ENCODE measurements at places on chromosomes 13 and 19.
A peak's percentile ranks its signal among the peaks of the same experiment; 100 is the strongest.

DNA sequence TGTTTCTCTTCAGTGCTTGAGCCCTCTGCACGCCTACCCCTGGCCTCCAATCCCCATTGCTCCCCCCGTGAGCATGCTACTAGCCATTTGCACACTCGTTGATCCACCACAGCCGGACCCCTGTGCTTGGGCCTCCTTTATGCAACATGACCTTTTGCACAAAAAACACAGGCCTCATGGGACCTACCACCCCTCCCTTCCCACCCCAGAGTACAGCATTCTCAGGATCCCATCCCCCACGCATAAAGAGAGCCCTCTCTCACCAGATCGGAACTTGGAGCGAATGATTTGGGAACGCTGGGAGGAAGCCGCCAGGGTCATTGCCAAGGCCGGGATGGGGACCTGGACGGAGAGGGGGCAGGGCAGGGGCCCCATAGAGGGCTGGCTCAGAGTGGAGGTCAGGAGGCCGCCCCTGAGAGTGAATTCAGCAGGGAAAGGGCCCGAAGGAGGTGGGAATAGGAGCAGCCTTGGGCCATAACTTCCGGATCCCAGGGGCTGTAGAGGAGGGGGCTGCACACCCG is 754 bp downstream of the MAMSTR start:
- DNase-seq = no peak

- no peak for DNase-seq
Observed at GRCh38 chr13:65834897-65835296, 1395.2 kb downstream of the PCDH9 start.

DNA sequence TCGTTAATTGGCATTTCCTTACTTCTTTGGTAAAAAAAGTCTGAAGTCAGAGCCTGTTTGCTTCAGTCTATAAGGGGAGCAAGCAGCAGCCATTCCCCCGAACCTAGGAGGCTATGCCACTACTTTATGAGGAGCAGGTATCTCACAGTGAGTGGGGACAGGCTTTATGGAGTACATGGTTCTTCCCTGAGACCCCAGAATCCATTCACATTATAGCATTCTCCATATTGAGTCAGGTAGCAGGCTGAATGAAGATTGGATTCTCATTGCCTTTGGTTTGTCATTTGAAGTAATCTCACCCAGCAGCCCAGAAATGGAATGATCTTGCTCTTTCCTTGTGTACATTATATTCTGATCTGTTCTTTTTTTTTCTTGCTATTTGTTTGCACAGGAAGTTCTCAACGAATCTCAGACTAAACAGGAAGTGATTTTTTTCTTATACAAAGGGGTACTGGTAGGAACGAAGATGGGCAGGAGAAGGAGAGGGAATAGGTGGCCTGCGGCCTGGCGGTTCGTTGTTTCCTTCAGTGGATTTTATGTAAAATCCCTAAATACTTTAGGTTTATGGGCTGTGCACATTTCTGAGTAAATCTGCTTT is 74.4 kb downstream of the ARHGAP35 start:
- no peak for DNase-seq

GRCh38 chr13:112244061-112244460 is 132.1 kb upstream of the SPACA7 start:
- DNase-seq = no peak

DNA sequence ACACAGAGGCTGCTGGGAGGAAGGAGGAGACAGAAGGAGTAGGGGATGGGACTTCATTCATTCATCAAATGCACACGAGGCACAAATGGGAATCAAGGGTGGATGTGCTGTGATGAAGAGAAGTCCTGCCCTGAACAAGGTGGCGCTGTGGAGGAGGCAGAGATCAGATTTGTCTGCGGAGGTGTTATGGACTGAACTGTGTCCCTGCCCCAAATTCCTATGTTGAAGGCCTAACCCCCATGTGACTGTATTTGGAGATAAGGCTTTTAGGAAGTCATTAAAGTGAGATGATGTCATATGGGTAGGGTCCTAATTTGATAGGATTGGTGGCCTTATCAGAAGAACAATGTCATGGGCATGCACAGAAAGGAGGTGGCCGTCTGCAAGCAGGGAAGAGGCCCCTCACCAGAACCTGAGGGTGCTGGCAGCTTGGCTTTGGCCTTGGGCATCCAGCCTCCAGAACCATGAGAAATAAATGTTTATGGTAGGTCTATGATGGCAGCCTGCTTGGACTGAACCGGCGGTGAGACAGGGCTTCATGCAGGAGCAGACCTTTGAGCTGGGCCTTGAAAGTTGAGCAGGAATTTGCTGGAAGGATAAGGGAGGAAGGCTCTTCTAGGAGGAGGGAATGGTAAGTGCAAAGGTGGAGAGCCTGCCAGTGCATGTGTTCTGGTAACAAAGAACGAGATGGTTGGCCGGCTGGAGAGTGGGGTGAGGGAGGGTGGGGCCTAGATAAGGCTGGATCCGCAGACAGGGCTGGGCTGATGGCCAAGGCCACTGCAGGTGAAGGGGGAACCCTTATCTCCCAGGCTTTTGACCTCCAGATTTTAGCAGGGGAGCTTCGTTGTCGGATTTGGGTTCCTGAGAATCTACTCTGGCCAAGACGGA is 2.7 kb upstream of the CEBPA start:
- DNase-seq = no peak

DNA sequence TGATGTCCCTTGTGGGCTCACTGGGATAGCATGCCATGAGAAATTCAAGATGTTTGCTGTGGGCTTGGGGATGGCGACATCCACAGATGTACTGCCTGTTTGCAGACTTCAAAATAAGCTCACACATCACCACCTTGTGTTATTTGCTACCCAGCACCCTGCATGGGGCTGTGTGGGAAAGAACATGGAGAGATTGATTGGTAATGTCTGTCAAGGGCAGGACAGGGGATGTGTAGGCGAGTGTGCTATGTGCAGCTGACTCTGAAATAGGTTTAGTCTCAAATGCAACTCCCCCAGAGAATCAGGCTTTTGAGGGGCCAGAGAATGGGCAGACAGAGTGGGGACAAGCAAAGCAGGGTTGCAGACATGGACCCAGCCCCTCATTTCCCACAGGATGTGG is 24.7 kb downstream of the PNPLA6 start:
- no peak for DNase-seq

- no peak for DNase-seq
Observed at GRCh38 chr13:105463011-105463501, 1072.4 kb downstream of the EFNB2 start.

DNA sequence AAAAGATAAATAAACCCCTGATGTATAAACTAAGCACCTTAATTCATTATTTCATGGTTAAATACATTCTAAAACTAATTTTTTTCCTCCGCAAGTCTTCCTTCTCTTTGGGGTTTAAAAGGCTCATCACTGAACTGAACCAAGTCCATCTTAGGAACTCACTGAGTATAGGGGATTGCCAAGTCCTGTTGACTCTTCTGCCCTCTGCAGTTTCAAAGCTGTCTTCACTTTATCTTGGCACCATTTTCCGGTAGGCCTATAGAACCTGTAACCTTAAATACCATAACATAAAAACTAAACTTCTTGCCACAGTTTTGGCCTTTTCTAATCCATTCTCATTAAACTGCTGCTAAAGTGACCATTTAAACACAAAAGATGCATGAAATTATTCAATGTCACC is 66.5 kb upstream of the USPL1 start:
- DNase-seq = no peak

DNA sequence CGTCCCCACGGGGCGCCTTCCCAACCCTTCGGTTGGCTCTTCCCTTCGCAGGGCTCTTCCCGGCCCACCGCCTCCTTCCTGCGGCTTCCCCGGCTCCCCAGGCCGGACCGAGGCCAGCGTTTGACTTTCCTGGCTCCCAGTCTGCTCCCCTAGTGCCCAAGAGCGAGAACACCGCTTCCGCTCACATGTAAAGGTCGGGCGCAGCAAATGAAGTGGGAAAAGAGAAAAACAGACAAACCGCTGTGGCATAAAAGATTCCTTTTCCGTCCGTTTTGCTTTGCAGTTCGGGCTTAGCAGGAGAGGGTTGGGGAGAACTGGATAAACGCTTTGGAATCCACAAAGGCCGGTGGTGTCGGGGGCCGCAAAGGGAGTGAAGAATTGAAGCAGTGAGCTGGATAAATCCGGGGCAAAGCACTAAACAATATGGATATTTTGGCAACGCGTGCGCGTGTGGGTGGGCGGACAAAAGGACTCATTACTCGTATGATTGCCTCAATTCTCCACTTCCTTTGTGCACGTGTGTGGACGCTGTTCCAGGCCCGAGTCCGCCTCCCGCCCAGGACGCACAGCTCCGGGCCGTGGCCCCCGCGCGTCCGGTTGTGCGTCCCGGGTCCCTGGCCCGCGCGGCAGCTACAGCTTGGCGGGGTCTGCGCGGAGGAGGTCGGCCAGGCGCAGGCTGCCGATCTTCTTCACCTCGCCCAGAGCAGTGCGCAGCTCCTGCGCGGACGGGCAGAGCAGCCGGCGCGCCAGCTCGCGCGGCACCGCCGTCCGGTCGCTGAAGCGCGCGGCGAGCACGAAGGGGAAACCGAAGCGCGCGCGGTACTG is 8.6 kb upstream of the CDX2 start:
- no peak for DNase-seq

- DNase-seq = no peak
Observed at GRCh38 chr13:103965506-103966243, 899.5 kb upstream of the SLC10A2 start.

- no peak for DNase-seq
Observed at GRCh38 chr13:74104661-74105275, 29.4 kb downstream of the KLF12 start.

DNA sequence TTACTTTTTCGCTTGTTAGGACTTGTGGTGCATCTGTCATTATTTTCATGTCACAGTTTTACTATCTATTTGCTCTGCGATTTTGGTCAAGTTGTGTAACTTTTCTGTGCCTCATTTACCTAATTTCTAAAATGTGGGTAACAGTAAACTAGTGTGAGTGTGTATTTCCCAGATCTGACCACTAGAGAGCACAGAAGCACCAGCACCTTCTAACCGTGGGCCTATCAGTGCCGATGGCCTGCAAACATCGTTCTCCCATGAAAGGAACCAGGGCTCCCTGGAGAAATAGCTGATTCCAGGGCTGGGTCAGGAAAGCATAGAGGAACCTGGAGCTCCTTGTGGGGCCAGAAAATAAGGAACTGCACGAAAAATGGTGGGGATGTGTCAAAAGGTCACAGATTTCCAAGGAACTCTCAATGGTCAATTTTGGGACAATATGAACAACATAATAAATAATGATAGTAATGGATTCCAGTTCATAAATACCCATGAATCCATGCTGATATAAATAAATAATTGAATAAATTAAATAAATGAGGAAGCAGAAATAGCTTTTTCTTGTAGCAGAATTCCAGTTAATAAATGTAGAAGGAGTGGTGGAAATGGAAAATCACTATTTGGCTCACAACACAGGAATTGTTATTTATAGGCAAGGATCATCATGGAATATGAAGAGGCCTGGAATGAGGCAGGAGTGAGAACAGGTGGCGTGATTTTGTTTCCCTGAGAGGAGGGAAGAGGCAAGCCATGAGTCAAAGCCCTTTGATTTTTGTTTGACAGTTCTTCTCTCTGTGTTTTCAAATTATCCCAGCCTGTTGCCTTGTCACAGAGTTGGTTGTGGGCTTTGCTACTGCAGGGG is 31.1 kb downstream of the CEACAM8 start:
- DNase-seq = no peak

DNA sequence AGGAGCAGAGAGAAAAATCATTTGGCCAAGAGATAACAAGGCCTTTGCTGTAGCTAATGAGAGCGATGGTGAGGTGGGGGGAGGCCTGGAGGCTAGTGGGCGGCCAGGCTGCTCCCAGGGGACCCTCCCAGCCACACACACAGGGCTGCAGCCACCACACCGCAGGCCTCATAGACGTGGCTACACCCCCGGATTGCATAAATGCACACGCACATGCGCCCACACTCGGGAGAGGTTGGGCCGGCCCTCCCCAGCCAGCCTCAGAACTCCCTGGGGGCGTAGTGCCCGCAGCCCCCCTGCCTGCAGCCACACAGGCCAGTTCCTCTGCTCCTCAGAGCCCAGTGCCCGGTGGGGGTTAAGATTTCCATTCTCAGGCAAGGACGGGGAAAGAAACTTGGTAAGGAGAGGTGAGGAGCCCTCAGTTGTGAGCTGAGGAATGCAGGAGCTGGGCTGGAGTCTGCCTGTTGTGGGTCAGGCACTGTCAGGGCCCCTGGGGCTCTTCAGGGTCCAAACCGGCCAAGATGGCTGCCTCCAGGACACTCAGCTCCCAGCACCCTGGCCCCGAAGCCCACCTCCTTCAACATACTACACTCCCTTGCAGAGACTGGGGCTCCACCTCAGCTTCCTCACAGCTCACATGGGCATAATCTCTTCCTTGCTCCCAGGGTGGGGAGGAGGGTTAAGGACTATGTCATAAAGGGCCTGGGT is 8.0 kb downstream of the PTH2 start:
- no peak for DNase-seq

- no peak for DNase-seq
Observed at GRCh38 chr19:18999016-18999758, 34.1 kb downstream of the SUGP2 start.

DNA sequence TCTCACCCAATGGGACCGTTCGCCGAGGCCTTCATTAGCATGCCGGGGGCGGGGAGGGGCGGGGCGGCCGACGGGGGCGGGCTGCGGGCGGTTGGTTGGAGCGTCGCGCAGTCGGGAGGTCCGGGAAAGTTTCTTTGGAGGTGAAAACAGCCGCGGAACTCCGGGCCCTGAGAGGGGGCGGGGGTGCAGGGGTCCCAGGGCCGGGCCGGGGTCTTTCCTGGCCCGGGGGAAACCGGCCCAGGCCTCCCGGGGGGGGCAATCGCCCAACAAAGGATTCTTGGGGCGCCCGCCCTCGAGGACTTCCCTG is at the start of gene HMG20B:
HMG20B (plus strand) TSS at position 90 of the 307 bp plus-strand sequence. CDS start 366 bp downstream, outside the sequence.
- no peak for DNase-seq

DNA sequence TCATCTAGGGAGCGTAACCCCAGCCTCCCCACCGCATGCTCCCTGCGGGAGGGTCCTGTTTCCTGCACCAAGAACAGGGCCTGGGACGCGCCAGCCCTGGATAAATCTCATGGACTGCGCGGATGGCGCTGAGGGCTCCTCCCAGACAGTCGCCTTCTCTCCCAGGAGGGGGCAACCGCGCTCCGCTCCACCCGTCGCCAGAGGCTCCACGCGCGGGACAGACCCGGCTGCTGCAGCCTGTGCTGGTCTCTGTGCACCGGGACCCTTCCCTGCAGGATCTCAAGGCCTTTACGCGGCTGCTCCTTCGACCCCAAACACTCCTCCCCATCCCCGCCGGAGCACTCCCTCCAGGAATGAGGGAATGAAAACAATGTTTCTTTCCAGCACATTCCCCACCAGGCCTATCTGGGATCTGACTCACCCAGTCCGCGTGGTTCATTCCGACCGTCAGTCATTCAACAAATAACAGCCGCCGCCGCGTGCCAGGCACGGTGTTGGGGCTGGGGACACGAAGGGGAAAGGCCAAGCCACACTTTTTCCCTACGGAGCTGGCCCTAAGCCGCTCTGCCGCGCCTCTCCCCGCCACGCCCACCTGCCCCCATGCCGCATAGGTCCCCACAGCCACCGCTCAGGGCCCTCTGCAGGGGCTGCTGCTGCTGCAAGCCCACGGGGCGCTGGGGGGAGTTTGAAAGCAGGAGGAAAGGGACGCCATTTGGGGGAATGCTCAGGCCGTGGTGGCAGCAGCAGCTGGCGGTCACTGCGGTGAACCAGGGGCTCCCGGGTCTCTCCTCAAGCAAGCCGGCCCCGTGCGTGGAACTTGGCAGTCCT is 6.0 kb downstream of the PNMA8B start:
- DNase-seq = peak; percentile 69
